Activated gamma-delta T cell (primary cell): ENCODE measurements at places on chromosomes 1 and 21.

DNA sequence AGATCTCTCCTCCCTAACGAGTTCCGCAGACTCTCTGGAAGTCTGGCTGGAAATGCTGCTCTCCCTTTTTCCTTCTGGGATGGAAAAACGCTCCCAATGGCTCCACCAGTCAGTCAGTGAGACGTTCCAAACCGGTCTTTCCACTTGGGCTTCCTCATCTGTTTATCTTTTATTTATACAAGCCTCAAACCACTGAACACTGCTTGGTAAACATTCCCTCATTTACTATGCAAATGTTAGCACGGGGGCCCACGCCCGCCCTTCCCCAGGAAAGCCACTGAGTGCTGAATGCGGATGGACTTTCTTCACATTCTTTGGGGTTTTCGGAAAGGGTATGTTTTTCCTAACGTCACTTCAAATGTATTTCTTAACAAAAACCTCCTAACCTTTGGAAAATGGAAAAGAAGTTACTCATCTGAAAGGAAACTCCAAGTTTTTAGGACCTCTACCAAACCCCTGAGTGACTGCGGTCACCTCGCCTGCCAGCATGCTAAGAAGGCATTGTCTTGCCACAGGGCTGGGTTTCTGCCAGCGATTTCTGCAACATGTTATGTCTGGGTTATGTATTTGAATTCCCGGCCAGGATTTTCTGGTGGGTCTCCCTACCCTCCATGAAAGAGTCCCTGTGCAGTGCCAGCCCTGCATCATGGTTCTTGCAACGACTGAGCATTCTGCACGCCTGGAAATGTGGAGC is 14.0 kb upstream of the UMODL1 start:
- DNase-seq, result no peak

DNA sequence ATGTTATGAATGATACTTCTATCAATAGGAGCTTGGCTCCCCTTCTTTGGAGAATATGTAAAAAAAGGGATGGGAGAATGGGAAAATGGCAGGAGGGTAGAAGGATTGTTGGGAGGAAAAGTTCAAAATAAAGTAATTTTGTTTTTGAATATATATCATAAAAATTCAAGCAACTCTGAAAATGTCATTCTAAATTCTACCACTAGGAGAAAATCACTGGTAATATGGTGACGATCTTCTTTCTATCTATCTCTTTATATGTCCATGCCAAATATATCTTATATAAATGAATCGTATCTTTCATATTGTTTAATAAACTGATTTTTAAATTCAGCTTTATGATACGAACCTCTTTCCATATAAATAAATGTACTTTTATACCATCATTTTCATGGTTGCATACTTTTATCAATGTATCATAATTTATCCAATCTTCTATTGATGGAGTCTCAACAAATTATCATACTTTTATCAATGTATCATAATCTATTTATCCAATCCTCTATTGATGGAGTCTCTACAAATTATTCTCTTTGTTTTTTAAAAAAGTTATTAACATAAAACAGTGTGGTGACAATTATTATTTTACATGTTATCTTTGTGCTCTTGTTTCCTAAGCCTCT is 73.7 kb upstream of the MARK1 start:
- DNase-seq, result no peak

DNA sequence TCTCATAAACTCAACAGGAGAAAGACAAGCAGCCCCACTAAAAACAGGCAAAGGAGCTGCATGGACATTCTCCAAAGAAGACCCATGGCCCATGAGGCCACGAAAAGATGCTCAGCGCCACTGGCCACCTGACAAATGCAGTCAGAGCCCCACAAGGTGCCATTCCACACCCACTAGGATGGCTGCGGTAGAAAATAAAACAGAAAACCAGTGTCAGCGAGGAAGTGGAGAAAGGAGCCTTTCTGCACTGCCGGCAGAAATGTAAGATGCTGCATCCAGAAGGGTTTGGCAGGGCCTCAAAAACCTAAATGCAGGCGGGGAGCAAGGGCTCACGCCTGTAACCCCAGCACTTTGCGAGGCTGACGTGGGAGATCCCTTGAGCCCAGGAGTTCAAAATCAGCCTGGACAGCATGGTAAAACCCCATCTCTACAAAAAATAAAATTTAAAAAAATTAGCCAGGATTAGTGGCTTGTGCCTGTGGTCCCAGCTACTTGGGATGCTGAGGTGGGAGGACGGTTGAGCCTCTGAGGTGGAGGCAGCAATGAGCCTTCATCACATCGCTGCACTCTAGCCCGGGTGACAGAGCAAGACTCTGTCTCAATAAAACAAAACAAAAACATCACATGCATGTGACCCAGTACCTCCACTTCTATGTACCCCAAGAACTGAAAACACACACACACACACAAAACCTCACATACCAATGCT is 4.2 kb downstream of the WNT9A start:
- DNase-seq, result no peak

DNA sequence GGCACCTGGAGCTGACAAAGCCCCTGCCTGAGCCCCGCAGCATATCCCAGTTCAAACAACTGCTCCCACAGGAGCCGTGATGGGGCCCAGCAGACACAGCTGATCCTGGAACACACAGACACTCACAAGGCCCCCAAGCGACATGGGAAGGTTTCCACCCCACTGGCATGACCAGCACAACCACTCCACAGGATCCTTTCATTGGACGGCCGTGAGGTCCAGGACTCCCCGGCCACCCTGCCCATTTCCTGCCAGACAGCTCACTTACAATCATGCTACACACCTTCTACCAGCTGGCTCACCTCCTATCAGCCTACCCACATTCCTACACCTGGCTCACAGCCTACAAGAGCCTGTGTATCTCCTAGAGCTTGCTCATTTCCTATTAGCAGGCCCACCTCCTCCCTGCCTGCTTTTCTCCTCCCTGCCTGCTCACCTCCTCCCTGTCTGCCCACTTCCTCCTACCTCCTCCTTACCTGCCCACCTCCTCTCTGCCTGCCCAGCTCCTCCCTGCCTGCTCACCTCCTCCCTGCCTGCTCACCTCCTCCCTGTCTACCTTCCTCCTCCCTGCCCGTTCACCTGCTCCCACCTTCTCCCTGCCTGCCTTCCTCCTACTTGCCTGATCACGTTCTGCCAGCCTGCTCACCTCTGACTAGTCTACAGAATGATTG is 73.9 kb downstream of the MATN1 start:
- DNase-seq, result no peak

GRCh38 chr1:90973897-90974798 is 47.7 kb downstream of the ZNF644 start:
- no peak for DNase-seq

- DNase-seq, result no peak
Observed at GRCh38 chr1:243587823-243588560, 262.1 kb downstream of the AKT3 start.

GRCh38 chr1:153680120-153680403 is 1.6 kb downstream of the NPR1 start:
- DNase-seq, result no peak

GRCh38 chr1:47881505-47882442 is 115.4 kb downstream of the TRABD2B start:
- no peak for DNase-seq

DNA sequence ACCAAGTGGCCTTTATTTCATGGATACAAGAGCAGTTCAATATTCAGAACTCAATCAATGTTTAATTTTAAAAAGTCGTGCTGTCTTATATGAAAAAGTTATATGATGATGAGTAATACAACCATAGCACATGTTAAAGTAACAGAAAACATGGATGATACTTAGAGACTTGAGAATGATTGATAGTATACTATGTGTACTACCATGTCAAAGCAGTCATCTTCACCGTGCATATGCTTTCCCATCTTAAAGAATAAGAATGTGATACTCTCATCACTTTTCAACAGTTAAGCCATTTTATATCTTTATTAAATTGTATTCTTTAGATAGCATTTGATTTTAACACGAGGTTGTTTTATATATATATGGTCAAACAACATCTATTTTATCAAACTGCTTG is 535.9 kb upstream of the ADAMTS5 start:
- no peak for DNase-seq

DNA sequence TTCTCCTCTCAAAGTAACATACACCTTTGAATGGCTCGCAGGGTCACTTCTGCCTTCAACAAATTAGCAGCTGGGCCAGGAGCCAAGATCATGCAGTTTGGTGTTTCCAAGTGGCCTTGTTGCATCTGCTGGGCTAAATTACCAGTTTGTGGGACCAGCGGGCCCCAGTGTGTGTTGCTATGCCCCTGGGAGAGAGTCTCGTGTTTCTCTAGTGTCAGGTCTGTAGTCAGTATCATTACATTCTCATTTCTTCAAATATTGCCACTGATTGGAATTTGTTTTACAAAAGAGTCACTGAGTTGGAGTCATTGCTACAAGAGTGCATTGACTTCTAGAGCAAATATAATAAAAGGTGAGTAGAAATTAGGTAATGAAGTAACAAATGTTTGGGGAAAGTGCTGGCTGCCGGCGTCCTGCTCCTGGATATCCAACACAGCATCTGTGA is 35.5 kb downstream of the RHOU start:
- DNase-seq, result no peak

DNA sequence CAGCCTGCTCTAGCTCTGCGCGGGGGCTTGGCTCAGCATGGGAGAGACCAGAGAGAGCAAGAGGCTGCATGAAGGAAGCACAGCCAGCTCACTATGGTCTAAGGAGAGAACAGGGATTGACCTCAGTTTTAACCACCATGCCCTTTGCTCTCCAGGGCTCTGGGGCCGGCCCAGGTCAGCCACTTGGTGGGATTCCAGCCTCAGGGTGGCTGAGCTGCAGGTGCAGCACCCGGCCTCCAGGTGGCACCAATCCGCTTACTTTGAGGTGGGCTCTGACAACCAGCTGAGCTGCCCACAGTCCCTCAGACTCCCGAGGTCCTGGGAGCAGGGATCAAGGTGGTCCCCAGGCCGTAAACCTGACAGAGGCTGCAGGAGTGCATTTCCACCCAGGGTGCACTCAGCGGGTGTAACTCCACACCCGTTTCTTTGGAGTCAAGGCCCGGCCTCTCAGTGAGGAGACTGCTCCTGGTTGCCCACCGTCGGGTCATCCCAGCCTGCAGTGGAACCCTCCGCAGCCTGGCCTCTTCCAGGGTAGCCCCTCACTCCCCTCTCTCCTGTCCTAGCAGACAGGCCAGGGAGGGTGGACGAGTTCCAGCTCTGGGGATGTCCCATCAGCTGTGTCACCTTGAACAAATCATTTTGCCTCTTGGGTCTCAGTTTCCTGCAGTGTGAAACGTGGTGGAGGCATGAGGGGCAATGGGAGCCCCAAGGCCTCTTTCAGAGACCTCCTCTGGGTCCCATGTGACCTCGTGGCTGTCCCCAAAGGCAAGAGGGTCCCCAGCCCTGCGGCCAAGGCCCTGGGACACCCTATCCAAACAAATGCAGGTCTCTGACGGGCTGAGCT is 607 bp upstream of the LGR6 start:
- no peak for DNase-seq

DNA sequence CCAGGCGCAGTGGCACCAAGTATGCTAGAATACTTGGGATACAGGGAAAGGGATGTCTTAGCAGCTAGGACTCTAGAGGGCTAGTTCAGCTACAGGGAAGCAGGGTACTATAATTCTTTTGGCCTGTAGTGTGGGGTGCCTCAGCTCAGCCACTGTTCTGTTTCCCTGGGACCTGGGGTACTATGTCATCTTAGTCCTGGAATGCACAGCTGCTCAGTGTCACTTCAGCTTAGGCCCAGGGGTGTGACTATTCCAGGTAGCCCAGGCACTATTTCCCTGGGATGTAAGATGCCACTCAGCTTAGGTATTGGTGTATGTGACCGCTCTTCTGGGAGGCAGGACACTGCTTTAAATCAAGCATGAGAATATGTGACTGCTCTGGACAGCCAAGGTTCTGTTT is 34.1 kb downstream of the RGSL1 start:
- no peak for DNase-seq

DNA sequence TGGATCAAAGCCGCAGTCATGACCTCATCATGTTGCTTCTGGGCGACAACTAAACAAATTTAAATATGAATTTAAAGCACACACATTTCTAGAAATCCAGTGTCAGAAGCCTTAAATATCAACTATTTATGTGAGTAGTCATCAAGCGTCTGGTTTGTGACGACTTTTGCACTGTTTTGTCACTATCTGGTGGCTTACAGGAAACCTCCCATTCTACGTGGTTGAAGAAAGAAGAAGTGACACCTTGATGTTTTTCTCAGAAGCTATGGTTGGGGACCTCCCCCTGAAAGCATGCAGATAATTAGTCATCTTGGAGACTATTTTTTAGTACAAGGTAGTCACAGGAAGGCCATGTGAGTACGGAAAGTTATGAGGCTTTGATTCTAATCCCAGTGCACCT is 58.5 kb downstream of the TENT5C start:
- no peak for DNase-seq

GRCh38 chr1:207454046-207454964 is at the start of gene CR2:
Gene CR2, plus strand, starts transcription at chr1:207454328. Its CDS starts 91 bp downstream, at chr1:207454419.
- DNase-seq, result no peak

- DNase-seq, result no peak
Observed at GRCh38 chr1:15296585-15297321, 49.7 kb downstream of the FHAD1 start.

DNA sequence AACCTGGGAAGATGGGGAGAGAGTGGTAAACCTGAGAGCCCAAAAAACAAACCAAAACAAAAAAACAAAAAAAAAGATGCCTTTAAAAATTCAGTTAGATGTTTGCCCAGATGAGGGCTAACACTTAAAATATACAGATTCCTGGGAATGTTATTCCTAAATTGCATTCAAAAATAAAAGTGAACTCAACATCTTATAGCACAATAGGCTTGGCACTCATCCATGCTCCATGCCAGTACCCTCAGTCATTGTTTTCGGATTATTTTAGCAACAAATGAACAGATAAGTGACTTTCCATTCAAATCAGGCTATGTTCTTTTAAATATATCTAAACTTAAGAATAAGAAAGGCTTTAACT is 3.7 kb downstream of the ATP1A1 start:
- no peak for DNase-seq

DNA sequence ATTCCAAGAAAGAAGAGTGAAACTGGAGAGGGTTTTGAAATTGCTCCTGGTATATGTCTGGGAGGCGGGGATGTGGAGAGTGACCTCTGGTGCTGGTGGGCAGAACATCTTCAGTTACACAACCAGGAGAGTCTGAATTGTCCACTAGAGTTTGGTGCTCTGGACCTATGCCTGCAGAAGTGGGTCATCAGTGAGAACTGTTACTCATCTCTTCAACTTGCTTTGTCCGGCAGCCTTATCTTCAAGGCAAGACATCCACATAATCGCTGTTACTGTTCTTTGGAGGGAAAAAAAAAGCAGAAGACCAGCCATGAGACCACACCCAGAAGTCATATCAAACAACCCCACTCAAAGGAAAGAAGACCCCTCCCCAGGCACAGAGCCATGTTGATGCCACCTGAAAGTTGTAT is 14.9 kb downstream of the SH2D1B start:
- DNase-seq, result no peak

GRCh38 chr1:30311749-30312148 is 411.6 kb downstream of the MATN1 start:
- no peak for DNase-seq

GRCh38 chr1:239446611-239447010 is 60.2 kb downstream of the CHRM3 start:
- DNase-seq, result no peak

DNA sequence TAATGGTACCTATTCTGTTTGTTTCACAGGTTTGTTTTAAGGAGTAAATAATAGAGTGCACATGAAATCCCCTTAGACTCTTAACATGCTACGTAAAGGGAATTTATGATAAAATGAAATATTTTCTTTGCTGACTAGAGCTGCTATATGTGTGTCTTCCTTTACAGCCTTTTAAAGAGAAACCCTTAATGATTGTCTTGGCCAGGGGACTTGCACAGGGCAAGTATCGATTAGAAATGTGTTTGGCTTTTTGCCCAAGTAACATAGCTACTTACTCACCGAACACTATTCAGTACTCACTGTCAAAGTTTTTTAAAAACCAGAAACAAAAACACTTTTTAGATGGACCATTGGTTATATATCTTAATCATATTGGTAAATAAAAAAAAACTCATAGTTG is 71.3 kb upstream of the KIAA1614 start:
- DNase-seq, result no peak
